ENCODE measurements at places on chromosomes 4 and X.

GRCh38 chr4:146193628-146194027 is 18.1 kb downstream of the LSM6 start:
- no peak for DNase-seq

DNA sequence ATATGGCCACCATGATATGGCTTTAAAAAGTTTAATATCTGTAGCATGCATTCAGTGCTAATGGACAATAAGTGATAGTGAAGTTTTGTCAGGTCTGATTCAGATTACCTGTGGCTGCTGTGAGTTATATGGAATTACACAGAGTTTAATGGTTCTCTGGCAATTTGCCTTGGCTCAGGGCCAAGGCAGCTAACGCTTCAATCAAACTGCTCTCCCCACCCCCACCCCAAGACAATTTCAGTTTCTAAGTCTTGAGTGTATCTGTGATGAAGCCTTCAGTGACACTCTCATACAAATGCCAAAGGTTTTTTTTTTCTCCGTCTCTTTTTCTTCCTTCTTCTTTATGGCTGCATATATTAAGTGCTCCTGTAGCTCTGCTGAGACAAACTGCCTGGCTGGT is 106.6 kb downstream of the SHROOM4 start:
- no peak for DNase-seq

DNA sequence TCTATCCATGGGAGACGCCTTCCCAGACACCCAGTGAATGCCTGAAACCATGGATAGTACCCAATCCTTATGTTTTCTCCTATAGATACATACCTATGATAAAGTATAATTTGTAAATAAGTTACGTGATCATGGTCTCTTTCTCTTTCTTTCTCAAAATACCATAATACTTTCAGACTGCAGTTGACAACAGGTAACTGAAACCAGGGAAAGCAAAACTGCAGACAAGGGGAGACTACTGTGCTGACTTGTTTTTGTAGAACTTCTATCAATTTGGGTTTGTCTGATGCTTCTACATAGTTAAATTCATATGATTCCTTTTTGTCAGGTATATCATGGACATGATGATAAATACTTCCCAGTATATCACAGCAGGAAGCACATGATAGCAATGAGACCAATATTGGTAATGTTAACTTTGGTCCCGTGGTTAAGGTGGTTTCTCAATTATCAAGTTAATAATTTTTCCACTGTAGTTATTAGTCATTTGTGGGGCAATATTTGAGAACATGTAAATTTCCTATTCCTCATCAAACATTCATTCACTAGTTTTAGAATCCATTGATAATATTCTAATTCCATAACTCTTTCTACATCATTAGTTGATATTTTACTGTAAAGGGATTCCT is 298.0 kb upstream of the TET2 start:
- no peak for DNase-seq

DNA sequence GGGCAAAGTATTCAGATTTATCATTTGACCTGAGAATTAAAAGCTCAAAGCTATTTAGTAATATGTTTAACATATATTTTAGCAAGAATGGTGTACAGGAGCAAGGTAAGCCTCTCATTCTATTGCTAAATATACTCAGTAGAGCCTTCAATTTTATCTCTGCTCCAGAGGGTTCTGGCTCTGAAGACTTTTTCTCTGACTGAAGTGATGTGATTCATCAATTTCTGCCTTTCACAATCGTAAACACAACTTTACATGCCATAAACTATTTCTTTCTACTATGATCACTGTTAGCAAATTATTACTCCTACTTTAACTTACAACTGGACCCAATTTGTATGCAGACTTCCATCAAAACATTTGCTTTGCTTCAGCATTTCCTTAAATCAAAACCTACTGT is 315.0 kb upstream of the NDST4 start:
- no peak for DNase-seq

- DNase-seq = peak; percentile 89
Observed at GRCh38 chr4:48360285-48361011, 19.1 kb downstream of the SLAIN2 start.

- DNase-seq = no peak
Observed at GRCh38 chr4:109298279-109299010, 4.0 kb downstream of the COL25A1 start.

DNA sequence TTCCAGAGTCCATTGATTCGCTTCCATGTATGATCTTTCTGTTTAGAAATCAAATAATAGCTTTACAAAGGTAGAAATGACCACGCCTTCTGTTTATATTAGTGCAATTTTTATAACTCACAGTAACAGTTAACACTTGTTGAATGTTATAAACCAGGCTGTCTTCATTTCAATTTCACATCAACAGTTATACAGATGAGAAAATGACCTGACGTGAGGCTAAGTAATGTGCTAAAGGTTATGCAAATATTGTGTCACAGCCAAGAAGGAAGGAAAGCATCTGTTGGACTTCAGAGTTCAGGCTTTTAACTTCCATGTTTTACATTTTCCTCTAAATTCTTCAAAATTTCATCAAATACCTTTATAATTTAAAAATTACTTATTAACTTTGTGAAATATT is 13.9 kb downstream of the CASP3 start:
- no peak for DNase-seq

DNA sequence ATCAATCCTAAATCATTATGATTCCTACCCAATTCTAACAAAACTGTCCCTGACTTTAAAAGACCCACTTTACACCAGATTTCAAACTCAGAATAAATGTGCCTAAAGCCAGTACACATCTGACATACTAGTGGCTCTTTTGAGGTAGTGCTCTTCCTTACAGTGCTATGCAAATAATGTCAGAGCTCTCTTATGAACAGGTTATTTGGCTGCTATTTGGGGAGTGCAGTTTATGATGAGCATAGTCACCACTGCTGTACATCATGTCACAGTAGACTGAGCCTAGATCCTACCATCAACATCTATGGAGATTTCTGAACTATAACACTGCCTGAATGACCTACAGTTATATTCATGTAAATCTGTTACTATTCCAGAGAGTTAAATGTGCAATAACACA is 50.4 kb upstream of the PAGE5 start:
- DNase-seq = no peak

GRCh38 chr4:62275470-62275869 is 1075.3 kb downstream of the ADGRL3 start:
- DNase-seq = no peak

DNA sequence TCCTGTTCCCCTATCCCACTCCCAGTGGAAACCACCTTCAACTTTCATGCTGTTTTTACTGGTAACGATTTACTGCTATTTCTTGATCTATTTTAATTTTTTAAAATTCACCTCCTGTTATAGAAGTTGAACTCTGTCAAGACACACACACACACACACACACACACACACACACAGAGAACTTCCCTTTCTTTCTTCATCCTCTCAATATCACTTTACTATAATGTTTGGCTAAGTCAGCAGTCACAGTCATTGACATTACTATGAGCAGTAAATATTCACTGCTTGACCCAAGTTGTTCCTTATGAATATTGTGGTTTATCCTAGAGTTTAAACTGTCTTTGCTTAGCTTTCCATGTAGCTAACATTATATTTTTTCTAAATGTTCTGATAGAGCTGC is 24.0 kb upstream of the SGMS2 start:
- DNase-seq = no peak

- DNase-seq = no peak
Observed at GRCh38 chr4:141676087-141676670, 39.8 kb downstream of the IL15 start.

DNA sequence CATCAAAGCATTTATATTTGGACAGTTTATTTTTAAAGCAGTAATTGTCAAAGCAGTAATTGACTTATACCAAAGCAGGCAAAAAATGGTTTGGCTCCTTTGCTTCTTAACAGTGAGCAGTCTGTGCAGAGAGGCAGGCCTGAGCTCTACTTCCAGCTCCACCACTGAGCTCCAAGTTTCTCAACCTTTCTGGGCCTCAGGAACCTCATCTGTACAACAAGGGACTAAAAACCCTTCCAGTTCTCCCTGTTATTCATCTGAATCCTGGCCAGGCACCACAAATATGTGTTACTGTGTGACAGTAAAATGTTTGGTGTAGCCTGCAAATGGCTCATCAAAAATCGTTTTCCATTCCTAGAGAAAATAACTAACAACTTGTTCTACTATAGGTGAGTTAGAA is 88.7 kb upstream of the TTC29 start:
- DNase-seq = peak; percentile 6

DNA sequence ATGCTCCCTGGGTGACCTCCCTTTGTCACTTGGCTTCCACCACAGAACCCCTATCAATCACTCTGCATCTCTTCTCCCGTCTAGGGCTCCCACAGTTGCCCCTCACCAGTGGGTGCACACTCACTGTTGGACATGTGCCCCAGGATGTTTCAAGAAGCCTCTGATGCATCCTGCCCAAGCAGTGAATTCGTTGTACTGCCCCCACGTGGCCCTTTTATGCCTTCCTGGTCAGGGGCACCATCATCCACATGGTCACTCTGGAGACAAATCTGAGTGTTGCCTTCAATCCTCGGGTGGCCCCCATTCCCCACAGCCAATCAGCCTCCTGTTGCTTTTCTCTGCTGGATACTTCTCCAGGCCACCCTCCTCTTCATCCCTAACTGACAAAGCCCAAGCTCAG is 12.2 kb downstream of the ITIH6 start:
- DNase-seq = peak; percentile 4

DNA sequence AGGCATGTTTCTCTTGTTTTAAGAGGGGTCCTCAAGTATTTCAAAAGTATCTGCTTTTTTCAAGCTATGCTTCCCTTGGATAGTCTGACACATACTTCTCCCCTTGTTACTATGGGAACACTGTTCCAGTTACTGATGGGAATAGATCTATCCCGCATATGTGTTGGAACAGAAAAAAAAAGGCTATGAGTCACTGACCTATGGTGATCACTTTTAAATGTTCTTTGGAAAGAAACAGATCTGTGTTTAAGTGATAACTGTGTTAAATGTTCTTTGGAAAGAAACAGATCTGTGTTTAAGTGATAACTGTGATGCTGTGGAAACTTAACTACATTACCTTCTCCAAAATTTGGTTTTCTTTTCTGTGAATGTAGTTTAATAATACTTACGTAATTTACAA is 303.2 kb downstream of the TEX13C start:
- no peak for DNase-seq

DNA sequence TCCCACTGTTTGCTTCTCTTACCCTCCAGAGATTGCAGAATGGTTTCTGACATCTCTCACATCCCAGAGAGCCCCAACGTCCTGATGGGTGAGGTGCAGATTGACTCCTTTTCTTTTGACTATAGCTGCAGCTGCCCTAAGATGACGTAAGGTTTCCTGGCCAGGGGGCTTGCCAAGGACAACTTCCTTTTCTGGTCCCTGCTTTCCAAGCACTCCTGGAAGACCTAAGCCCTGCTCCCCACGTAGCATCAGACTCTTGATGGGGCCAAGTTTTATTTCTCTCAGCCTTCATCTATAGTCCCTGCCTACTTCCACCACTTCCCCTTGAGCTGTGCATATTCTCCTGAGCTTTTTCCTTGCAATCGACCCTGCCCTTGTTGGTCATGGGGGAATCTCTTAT is 497.7 kb downstream of the IDS start:
- no peak for DNase-seq

DNA sequence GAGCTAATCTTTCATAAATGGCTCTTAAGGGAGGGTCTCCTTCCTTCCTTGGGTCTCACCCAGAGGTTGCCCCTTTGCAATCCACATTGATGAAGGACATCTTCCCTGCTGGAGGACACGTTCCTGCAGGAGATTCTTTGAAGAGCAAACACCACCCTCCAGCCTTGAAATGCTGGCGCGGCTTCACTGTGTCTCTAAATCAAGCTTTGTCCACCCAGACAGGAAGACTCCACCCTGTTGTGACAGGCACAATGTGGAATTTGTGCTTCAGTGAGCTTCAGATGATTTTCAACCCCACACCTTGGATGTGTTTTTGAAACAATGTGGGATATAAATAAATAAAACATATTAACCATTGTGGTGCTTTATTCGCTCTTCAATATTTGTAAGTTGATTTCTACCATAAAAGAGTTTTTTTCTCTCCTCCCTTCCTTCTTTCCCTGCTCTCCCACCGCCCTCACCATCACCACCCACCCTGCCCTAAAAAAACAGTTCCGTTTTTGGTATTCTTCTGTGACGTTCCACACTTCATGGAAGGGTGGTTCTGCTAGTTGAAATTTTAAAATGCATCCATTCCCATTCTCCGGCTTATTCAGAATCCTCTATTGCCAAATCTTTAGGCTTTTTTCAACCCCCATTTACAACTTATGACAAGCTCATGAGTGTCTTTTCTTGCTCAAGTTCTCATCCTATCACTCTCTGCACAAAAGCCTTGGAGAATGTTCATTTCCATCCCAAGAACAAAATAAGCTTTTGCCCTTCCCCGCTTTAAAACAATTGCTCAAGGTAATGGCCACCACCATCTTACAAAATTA is 264.3 kb downstream of the RAPGEF2 start:
- peak; percentile 67 for DNase-seq

- DNase-seq = no peak
Observed at GRCh38 chr4:87649980-87650379, at the start of gene DMP1. TSS of gene DMP1 (plus strand) at chr4:87650280. CDS start at chr4:87656493, 6,213 bp downstream.

- no peak for DNase-seq
Observed at GRCh38 chr4:67575232-67576058, 16.9 kb downstream of the STAP1 start.

- DNase-seq = peak; percentile 17
Observed at GRCh38 chr4:113636438-113636818, 125.1 kb downstream of the CAMK2D start.

GRCh38 chrX:56726605-56727004 is 2.4 kb upstream of the NBDY start:
- DNase-seq = peak; percentile 47

GRCh38 chr4:108118505-108118904 is 50.2 kb downstream of the LEF1 start:
- no peak for DNase-seq

GRCh38 chrX:57902633-57903032 is 7.6 kb downstream of the ZXDA start:
- DNase-seq = no peak

- peak; percentile 60 for DNase-seq
Observed at GRCh38 chr4:6560416-6561172, 14.4 kb upstream of the MAN2B2 start.

DNA sequence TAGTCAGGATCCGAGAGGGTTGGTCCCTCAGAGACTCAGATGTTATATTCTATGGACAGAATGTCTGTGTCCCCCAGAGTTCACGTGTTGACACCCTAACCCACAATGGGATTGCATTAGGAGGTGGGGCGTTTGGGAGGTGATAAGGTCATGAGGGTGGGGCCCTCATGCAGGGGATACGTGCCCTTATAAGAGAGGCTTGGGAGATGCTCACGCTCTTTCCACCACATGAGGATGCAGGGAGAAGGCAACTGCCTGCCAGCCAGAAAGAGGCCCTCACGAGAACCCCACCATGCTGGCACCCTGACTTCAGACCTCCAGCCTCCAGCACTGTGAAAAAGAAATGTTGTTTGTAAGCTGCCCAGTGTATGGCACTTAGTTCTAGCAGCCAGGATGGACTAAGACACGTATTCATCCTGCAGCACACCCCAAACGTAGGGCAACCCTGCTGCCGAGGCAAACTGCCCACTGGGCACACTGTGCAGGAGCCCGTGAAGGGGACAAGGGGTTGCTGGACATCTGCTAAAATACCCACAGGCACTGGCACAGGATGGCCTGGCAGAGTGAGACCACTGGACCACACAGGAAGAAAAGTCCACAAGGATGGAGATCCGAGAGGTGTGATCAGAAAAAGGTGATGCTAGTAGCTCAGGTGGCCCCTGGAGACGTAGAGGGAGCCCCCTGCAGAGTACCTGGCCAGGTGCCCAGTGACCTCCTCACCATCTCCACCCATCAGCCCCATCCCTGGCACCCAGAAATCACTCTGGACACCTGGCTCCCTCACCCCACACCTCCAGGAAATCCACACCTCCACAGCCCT is 62.7 kb downstream of the HTRA3 start:
- no peak for DNase-seq

All from fibroblast of skin of back (primary cell).